NCI-H82 (cell line): ENCODE measurements at places on chromosomes 1 and 21.

DNA sequence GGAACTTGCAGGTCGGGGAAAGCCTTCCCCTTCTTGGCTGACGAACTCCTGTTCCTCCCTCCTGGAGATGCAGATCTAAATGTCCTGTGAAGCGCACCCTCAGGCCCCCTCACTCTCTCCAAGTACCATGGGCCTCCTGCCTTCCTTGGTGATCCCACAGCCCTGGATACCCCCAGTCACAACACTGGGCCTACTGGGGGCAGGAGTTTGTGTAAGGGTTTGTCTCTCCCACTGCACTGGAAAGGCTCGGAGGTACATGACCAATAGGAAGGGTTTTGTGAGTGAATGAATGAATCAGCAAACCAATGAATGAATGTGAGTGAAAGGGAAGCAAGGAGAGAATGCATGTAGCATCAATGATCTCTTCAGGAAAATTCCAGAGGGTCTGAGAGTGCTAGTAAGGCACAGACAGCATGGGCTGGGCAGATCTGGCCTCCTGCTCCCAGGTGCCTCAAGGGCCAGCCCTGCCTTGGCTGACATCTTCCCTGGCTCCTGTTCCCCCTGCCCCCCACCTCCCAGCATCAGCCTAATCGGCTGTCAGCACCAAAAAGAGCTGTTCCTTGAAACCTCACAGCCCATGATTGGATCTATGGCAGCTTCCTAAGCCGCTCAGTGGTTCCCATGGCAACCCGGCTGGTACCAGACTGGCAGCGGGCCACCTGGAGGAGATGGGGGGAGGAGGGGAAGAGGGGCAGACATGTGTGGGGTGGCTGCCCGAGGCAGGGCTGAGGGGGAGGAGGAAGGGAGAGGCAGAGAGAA, 95.8 kb downstream of the VWA5B1 start:
- DNase-seq = peak; percentile 98

DNA sequence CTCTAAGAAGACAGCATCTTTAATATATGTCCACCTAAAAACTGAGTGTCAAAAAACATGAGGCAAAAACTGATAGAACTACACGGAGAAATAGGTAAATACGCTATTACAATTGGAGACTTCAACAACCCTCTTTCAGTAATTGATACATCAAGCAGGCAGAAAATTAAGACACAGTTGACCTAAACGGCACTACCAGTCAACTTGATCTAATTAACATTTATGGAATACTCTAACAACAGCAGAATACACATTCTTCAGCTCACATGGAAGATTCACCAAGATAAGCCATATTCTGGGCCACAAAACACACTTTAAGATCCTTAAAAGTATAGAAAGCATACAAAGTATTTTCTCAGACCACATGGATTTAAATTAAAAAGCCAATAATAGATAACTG, 137.6 kb downstream of the CLIC6 start:
- DNase-seq = no peak

GRCh38 chr1:113616156-113616555, 143.1 kb downstream of the PHTF1 start:
- DNase-seq = peak; percentile 6

DNA sequence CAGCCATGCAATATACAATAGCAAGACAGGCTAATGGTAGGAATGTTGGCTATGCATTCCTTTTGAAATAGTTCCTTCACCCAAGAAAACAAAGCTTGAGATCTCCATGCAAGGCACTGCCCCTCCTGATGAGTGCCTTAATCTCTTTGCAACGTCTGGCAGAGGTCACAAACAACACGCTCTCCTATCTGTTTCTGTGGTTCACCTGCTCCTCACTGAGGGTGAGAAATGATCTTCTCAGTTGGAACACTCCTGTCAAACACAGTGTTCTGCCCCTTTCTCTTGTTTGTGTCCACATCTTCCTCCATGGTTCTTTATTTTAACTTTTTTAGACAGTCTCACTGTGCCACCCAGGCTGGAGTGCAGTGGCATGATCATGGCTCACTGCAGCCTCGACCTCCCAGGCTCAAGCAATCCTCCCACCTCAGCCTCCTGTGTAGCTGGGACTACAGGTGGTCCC, 21.2 kb upstream of the XPR1 start:
- DNase-seq = no peak

DNA sequence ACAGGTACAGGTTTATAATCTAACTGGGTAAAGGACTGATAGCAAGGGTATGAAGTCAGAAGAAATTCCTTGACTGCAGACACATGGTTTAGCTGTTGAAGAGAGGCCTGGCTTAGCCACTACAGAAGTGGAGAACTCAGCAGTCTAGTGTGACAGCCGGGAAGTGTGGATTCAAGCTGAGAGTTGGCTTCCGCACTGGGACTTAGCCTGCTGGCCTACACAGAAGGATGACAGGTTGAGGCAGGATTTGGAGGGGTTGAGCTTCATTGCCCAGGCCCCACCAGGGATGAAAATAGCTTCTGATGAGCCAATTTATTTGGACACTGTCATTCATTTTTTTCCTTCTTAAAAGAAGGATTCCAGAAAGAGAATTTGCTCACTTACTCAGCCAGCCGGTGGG, 284.4 kb downstream of the PCP4 start:
- DNase-seq = no peak

DNA sequence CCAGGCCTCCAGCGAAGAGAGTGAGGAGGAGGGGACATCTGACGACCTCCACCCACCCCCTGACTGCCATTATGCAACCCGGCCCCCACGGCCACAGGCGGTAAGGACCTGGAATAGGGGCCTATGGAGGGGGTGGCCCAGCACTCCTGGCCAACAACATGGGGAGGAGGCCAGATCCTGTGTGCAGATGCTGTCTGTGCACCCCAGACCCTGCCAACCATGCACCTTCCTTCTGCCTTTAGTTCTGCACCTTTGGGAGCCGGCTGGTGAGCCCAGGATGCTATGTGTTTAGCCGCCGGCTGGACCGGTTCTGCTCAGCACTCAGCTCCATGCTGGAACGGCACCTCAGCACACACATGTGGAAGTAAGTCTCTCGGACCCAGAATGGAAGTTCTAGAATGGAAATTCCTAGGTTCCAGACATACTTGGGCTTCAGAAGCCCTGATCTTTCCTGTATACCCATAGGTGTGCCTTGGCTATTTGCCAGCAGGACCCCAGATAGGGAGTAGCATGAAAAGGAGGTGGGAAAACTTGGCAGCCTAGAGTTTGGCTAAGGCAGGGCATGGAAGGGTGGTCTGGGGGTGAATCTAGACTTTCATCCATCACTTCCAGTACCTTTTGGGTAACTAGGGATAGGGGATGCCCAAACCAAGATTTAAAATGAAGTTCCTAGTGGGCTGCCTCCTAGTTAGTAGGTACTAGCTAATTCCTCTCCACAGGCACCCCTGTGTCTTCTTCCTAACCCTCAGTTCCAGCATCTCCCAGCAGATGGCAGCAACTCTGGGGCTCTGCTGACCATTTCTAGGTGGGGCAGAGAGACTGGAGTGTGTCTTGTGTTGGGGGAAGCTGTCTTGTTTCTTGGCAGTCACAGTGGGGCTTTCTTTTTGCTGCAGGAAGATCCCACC, 3.6 kb upstream of the CYB561D1 start:
- DNase-seq = peak; percentile 81

- no peak for DNase-seq
Observed at GRCh38 chr1:10897981-10898728, 101.7 kb upstream of the CASZ1 start.

DNA sequence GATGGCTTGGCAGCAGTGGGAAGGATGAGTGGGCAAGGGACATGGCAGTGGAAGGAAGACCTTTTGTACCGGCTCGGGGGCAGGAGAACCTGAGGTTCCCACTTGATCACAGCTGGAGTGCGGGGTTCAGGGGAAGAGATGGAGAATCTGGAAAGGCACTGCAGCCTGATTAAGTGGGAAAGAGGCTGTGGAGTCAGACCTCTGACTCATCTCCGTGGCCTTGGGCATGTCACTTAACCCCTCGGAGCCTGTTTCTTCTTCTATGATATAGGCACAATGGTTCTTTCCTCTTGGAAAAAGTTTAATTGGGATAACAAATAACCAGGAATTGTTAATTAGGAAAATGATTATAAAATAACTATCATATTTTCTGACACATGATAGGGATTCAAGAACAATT, 13.1 kb upstream of the TMEM61 start:
- DNase-seq = no peak

- DNase-seq = no peak
Observed at GRCh38 chr21:38843806-38844503, 38.2 kb downstream of the ETS2 start.

GRCh38 chr1:109341944-109342930, 35.4 kb upstream of the MYBPHL start:
- DNase-seq = no peak

DNA sequence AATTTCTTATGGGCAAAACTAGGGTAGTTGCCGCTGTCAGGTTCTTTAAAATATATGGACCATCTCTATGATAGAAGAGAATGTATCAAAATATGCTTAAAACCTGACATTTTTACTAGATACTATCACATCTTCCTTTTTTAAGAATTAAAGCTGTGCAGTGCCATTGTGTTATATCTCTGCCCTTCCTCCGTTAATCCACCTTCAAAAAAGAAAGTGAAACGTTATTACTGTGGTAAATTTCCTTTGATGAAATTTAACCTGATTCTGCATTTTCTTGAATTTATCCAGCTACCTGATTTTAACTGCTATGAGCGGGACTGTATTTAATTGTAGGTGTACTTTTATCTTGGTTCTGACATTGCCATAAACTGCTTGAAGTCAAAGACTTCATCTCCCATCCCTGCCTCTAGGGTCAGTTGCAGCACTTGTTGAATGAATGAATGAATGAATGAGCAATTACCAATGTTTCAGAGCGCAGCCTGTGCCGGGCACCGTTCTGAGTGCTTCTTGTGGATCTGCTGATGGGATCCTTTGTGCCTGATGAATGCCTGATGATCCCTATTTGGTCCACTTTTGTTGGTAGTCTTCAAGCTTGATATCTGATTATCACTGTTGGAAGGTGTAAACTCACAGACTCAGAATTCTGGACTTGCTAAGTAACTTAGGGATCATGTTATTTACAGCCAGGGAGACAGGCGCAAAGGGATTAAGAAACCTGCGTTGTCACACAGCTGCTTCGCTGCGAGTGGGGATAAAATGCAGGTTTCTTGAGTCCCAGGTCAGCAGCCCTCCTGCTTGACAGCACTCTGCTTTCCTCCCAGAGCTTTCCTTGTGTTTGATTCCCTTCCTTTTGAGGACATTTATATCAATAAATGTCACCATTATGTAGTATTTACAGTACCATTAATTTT, 30.1 kb downstream of the SMYD2 start:
- DNase-seq = peak; percentile 95

DNA sequence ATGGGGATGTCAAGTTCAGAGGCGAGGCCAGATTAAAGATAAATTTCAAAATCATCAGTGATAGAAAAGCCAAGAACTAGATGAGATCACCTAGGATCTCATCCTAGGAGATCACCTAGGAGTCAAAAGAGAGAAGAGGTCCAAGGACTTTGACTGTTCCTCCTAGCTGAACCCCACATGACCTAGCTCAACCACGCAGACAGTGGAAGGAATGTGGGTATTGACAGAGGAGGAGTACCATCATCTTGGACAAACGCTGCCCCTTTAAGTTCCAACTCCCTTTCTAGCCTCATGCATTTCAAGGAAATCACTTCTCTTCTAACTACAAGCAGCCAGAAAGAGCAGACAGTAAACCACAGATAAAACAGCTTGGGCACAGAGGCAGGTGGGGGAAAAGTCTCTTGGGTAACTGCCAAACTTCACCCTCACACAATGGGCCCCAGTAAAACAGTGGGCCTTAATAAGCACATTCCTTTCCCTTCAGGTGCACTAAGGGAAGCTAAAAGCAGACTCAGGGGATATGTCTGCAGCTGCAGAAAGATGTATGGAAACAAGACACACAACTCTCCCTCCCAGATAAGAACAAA, 12.5 kb upstream of the FAM76A start:
- no peak for DNase-seq

DNA sequence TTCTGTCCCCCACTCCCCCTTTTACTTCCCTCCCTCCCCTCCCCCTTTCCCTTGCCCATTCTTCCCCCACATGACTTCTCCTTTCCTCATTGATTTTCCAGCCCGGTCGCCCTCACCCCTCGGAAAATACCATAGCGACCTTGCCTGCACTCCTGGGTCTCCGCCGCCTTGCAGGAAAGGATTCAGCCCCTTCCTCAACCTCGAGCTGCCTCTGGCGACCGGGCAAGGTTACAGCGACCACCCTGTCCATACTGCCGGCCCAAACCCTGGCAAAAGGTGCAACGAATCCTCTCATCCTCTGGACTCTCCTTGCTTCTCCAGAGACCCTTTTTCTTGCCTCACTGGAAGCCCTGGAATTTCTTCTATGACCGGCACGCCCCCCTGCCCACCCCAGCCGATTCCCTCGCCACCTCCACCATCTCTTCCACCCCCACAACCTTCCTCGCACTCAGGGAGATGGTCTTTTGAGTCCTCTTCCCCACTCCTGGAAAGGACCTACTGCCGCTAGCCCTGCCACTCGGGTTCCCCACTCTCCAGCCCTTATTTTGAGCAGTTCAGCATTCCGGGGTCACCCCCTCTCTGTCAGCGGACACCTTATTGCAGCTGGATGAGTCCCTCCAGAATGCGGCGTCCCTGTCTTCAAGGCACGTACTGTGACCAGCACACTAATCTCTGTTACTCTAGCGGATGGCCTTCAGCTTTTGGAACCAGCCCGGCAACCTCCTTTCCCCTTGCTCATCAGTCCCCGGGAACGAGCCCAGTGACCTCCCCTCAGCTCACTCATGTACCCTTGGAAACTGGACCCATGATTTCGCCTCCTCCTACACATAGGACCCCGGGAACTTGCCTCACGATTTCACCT, 846 bp downstream of the NSUN4 start:
- DNase-seq = no peak

DNA sequence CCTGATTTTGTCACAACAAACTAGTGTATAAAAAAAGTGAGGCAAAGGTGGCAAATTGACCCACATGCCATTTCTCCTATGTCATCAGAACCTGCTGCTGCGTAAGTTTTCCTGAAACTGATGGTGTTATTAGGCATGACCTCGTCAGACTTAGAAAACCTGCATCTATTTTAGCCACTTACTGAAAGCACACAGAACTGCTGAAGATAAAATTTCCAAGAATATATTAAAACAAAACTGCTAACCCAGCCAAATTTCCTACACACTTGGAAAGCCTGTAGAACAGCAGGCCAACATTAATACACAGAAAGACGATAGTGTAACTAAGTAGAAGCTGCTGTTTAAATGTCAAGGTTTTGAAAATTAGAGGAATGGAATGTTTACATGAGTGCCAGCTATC, 674.5 kb upstream of the CXADR start:
- DNase-seq = no peak

DNA sequence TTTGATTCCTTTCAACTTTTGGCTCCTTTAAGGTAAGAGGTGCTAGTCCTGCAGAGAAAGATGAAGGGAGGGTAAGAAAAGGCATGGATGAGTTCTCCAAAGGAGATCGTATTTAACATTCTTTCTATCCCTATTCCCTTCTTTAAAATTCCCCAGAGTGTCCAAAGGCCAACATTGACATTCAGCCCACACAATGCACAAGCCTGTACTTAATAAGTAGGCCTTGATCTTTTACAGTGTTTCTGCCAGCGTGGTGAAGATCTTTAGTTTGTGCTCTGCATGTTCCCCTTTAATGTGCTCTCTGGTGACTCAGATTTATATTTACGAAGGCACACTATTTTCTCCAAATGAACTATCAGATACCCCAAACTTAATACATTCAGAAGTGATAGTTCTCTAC, 582.5 kb upstream of the RGS18 start:
- DNase-seq = no peak

- DNase-seq = no peak
Observed at GRCh38 chr1:38487396-38487795, 372.2 kb downstream of the RRAGC start.
